GM19239 (cell line): ENCODE measurements at places on chromosomes 7 and 10.

GRCh38 chr7:158257001-158257400, 330.6 kb downstream of the PTPRN2 start:
- no peak for DNase-seq

GRCh38 chr7:39509436-39509835, 56.8 kb upstream of the YAE1 start:
- no peak for DNase-seq

DNA sequence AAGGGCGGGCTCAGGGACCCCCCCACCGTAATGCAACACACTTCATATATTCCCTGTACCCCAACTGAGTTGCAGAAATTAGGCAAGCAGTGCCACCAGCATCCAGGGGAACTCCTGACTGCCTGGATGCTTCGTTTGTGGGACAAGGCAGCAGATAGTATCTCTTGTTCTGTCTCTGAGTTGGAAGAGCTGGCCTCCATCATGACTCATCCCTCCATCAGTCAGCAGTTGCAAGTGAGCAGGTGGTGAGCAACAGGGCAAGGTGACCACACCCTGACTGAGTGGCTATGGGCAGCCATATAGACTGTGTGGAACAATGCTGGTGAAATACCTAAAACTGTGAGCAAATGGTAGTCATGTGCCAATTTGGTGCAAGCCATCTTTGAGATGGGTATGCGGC, 22.8 kb upstream of the ADAMTS14 start:
- DNase-seq: no peak

GRCh38 chr10:132257271-132257670, 50.5 kb downstream of the STK32C start:
- DNase-seq: no peak

GRCh38 chr10:59934701-59935100, 28.3 kb upstream of the CCDC6 start:
- no peak for DNase-seq

GRCh38 chr10:120805014-120805812, 45.9 kb upstream of the WDR11 start:
- DNase-seq: no peak

DNA sequence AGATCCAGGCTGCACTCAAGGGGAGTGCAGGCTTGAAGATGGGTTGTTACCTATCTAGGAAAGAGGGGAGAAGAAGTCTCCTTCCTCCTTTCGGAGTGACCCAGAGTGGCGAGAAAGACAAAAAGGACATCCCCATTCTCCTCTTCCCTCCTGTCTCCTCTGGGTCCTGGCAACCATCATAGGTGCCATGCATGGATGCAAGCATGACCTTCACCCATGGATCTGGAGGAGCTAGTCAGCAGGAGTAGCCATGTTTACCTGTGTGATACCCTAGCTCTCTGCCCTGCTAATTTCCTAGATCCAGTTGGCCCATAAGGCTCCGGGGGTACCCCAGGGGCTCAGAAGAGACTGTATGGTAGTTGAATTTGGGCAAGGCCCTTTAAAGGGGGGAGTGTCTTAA, 17.2 kb upstream of the CROT start:
- no peak for DNase-seq

GRCh38 chr10:100254191-100254590, 13.2 kb downstream of the CWF19L1 start:
- DNase-seq: no peak

GRCh38 chr10:130000918-130001317, 36.8 kb upstream of the EBF3 start:
- no peak for DNase-seq

GRCh38 chr7:94912085-94912484, 4.7 kb downstream of the PPP1R9A start:
- DNase-seq: no peak

- no peak for DNase-seq
These were observed 23.7 kb downstream of the CRHR2 start for GRCh38 chr7:30658479-30659074.

- no peak for DNase-seq
These were observed 52.6 kb downstream of the TRUB1 start for GRCh38 chr10:114990586-114990985.

- DNase-seq: peak; percentile 27
These were observed 31.1 kb downstream of the NET1 start for GRCh38 chr10:5443429-5443828.

GRCh38 chr7:1716263-1717094, 46.4 kb downstream of the ELFN1 start:
- DNase-seq: no peak

- DNase-seq: no peak
These were observed 1381.5 kb upstream of the CELF2 start for GRCh38 chr10:9636216-9636615.

DNA sequence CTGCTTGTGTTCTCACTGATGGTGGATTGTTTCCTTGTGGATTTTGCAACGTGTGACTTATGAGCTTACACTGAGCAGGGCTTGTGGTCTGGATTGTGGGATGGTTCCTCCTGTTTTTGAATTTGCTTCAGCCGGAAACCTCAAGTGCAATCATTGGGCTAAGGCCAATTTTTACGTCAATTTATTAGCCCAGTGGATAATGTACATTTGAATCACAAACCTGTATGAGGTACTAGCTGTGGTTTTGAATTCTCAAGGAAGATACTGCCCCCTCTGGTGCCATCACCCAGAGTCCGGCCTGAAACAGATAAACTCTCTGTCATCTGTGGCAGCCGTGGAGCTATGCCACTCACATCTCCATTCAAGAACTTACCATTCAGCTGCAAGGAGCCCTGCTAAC, 7.3 kb upstream of the ZNF777 start:
- DNase-seq: no peak

GRCh38 chr10:100890141-100890672, 22.6 kb upstream of the SLF2 start:
- no peak for DNase-seq

DNA sequence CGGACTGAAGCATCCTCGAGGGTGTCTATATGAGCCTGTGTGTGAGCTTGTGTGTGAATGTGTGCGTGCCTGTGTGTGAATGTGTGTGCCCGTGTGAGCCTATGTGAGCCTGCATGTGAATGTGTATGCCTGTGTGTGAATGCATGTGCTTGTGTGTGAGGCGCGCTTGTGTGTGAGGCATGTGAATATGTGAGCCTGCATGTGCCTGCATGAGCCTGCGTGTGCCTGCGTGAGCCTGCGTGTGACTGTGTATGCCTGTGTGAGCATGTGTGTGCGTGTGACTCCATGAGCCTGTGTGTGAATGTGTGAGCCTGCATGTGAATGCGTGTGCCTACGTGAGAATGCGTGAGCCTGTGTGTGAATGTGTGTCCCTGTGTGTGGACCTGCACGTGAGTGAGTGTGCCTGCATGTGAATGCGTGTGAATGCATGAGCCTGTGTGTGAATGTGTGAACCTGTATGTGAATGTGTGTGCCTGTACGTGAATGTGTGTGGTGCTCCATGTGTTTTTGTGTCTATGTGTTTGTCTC, 33.4 kb downstream of the PDGFA start:
- no peak for DNase-seq

DNA sequence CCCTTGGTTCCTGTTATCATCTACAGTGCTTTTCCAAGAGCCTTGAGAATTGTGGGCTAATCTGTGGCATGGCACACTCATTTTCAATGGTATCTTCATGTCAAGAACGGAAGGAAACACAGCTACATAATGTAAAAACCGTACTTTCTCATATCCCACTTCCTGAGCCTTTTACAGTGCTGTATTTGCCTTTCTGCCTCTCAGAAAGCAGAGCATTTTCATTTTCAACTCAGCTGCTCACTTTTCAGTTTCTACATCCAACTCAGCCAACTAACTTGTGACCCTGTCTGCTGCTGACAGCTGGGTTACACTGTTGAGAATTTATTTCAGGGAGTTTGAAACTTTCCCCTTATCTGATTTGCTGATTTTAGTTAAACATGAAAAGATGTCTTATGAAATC, 875.8 kb upstream of the KCND2 start:
- DNase-seq: no peak

GRCh38 chr10:80485946-80486764, 32.0 kb downstream of the TSPAN14 start:
- no peak for DNase-seq

- DNase-seq: no peak
These were observed 1.1 kb downstream of the AHR start for GRCh38 chr7:17299483-17299991.

DNA sequence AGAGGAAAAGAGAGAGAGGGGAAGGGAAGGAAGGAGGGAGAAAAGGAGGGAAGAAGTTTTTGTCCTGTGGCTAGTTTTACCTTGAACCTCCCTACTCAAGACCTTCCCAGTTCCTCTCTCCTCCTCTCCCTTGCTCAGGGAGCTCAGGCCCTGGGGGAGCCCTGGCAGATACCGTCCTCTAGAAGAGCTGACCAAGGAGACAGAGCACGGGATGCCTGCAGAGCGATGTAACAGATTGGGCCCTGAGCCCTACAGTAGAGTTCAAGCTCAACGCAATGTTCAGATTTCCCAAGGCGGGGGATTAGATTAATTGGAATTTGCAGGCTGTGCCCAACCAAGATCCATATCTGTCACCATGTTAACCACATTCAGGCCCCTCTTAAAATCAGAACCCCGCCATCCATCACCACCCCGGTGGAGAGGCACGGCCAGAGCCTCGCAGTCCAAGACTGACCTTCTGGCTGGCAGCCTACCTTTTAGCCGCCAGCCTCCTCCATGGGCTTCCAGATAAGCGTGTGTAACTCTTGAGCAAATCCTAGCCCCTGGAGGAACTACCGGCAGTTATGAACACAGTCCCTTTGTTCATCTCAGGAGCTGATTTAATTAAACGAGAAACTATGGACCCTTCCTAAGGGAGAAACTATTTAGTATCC, 70.6 kb downstream of the KCNMA1 start:
- DNase-seq: no peak

DNA sequence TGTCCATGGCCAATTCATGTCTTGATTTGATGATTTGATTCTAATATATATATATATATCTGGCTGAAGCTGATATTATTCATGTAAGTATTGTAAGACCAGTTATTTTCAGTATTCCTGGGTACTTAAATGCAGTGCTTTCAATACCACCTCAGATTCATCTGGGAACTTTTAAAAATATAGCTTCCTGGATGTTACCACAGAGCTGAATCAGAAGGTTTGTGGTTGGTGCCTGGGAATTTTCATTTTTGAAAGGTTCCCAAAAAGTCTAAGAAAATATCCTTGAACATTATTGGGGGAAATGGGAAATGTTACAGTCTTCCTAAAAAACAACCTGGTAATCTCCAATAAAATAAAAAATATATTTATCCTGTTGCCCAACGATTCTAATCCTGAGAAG, 10.7 kb upstream of the PPP3CB start:
- DNase-seq: no peak
